ENCODE measurements at places on chromosomes 16 and 17.

DNA sequence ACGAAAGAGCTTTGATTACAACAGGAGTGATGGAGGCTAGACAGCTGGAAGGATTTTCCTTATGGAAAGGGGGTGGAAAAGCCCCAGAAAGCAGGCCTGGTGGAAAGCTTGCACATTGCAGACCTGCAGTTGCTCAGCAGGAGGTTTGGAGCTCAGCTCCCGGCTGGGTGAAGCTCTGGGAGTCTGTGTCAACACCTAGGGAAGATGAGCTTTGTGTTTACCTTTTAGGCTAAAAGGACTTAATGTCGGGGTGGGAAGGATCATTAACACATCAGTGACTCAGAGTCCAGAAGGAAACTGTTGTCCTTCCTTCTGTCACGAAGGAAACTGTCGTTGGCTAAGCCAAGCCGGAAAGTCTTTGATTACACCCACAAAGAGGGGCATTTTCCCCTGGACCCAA lies 48.2 kb downstream of the RAP1GAP2 start:
- DNase-seq, result no peak

- DNase-seq, result no peak
Measured at GRCh38 chr16:5633845-5634440, 536.3 kb upstream of the EEF2KMT start.

DNA sequence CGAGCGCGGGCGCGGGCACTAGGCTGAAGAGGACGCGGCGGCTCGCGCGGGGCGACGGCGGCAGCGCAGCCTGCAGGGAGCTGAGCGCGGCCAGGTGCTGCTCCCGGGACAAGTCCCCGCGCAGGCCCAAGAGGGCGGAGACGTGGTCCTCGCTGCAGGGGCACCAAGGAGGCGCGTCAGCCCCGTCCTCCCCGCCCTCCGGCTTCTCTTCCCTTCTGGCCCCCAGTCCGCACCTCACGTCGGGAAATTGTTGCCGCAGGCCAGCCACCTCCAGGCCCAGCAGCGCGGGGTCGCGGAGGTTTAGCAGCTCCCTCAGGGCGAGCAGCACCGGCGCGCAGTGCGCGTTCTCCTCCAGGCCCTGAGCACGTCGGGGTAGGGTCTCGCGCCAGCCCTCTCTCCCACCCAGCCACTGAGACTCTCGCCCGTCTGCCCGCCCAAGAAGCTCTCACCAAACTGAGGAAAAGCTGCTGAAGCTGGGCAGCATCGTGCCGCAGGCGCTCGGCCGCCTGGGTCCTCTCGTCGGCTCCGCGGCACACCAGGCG lies 761 bp upstream of the MATCAP1 start:
- no peak for DNase-seq

DNA sequence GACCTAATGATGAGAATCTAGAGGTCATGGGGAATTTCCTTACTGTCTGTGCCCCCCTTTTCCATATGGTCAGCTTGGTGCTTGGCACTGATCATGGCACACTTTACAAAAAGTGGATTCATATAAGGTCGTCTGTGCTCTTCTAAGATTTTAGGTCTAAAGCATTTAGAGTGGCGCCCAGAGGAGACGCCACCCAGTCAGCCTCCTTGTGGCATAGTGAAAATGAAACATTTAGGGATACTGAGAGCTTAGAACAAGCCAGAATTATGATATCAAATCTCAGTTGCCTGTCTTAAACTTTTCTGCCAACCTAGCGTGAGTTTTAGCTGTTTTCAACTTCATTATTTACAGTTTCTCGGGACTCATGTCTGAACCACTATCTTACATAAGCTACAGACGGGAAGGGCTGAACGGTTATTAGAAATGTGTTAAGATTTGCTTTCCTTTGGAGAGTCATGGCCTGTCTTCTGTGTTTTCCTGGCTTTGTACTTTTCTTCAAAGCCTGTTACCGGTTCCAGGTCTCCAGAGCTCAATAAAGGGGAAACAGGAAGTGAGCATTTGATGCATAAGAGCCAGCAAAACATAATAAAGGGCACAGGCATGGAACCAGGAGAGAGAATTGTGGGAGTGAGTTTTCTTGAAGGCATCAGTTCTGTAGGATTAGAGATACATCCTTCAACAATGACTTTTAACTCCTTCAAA lies 13.7 kb downstream of the ZNRF1 start:
- DNase-seq, result no peak

- no peak for DNase-seq
Measured at GRCh38 chr17:44610331-44610730, 45.9 kb upstream of the MEIOC start.

DNA sequence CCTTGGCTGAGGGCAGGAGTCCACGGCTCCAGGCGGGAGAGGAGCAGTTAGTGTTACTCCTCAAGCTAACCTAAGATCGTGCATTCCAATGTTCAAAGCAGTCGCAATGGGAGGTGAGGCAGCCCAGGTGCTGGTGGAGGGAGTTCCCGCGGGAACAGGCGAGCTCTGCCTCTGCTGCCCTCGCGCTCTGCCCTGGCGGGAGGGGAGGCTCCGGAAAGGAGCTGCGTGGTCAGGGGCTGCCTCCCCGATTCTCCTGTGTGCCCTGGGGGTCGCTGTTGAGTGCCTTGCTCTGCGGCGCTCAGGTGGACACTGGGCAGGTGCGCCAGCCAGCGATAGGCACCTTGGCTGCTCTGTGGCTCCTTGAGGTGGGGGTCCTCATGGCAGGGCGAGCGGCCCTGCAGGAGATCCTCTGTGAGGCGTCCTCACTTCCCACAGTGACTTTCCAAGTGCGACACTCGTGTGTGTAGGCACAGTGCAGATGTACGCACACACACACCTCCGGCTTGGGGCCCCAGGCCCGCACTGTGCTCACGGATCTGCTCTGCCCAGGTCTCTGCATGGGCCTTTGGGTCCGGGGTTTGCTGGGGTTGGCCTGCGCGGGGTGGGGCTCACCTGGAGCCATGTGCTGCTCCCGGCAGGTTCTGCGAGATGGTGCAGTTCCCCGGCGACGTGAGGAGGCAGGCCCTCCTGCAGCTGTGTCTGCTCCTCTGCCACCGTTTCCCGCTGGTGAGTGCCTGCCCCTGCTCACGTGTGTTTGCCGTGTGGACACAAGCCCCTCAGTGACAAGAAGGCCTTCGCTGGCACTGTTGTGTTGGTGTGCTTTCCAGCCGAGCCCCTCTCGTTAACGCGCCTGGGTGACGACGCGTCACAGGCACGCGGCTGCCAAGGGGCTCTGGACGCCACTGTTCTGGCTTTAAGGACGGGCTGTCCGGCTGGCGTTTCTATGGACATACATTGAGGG lies 97.9 kb upstream of the ZNF750 start:
- DNase-seq, result no peak

GRCh38 chr16:3099732-3100499 lies 822 bp upstream of the ZSCAN10 start:
- peak; percentile 98 for DNase-seq

GRCh38 chr16:29705030-29705429 lies 26.1 kb downstream of the QPRT start:
- DNase-seq, result no peak

GRCh38 chr17:79702550-79703236 lies 28.1 kb upstream of the ENPP7 start:
- DNase-seq, result no peak

GRCh38 chr16:61820398-61820797 lies 215.8 kb downstream of the CDH8 start:
- DNase-seq, result no peak

Measured in CD4-positive, alpha-beta T cell treated with Interleukin-17A for 4 hours (primary cell).